ENCODE measurements at places on chromosomes 1 and 21.

DNA sequence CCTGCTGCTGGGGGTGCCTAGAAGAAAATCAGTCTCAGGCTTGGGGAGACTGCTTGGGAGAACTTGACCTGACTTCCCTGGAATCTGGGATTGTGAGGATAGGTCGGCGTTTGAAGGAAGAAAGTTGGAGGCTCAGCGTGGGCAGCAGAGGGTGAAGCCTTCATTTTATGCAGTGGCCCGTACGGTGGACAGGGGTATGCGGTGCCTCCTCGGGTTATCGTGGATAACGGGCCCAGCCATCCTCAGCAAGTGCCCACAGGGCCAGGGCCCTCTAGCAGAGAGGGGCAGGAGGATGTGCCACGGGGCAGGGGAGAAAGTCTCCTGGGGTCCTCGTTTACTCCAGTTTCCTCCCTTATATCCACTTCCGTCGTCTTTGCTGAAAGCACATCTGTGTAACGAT is 34.0 kb downstream of the CHAF1B start:
- DNase-seq = no peak

DNA sequence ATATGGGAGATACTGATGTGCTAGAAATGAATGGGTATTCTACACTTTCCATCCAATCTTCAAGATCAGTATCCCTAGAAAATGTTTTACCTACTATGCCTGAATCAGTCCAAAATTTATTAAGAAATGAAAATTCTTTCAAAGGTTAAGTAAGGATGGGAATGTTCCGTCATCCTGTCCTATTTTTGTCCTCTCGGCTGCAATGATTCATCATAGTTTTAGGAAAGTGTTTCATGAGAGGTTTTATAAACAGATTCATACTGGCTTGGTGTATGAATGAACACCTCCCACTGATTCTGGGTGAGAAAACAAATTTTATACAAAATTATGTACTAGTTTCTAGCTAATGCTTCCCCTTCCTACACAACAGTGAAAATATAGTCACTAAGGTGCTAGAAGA is 504.6 kb upstream of the NR5A2 start:
- DNase-seq = no peak

- no peak for DNase-seq
Observed at GRCh38 chr1:211741788-211742187, 66.4 kb upstream of the NEK2 start.

GRCh38 chr1:2610036-2610959 is 22.5 kb downstream of the MMEL1 start:
- no peak for DNase-seq

DNA sequence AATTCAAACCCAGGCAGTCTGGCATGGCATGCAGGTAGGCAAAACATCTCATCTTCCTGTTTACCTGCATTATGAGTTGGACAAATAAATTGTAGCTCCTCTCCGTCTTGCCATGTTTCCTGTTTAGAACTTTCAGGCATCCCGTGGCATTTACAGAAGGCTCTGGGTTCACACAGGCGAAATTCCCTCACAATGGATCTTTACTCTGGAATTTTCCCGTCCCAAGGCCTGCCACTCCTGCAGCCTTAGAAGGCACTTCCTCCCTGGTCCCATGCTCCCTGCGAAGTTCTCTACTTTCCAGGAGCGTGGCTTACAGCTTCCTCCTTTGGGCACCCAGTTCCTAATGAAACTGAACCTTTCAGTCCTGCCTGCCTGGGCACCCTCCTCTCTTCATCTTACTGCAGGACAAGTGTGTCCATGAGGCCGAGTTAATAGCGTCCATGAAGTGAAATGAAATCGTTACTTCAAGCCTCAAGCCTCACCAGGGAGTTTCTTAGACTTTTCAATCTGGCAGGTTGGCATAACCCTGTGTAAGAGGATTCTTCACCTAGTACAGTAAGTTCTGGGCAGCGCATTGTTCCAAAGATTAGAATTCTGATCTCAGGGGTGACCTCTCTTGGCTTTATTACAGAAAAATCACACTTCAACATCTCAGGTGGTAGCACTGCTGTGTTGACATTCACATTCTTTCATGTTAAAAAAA is 36.8 kb upstream of the AHCYL1 start:
- DNase-seq = no peak

- no peak for DNase-seq
Observed at GRCh38 chr1:197268012-197268411, at the start of gene CRB1. TSS of gene CRB1 (plus strand) at chr1:197268252. CDS start at chr1:197268413, 161 bp downstream.

GRCh38 chr1:209661071-209661470 is 8.8 kb upstream of the LAMB3 start:
- DNase-seq = no peak

DNA sequence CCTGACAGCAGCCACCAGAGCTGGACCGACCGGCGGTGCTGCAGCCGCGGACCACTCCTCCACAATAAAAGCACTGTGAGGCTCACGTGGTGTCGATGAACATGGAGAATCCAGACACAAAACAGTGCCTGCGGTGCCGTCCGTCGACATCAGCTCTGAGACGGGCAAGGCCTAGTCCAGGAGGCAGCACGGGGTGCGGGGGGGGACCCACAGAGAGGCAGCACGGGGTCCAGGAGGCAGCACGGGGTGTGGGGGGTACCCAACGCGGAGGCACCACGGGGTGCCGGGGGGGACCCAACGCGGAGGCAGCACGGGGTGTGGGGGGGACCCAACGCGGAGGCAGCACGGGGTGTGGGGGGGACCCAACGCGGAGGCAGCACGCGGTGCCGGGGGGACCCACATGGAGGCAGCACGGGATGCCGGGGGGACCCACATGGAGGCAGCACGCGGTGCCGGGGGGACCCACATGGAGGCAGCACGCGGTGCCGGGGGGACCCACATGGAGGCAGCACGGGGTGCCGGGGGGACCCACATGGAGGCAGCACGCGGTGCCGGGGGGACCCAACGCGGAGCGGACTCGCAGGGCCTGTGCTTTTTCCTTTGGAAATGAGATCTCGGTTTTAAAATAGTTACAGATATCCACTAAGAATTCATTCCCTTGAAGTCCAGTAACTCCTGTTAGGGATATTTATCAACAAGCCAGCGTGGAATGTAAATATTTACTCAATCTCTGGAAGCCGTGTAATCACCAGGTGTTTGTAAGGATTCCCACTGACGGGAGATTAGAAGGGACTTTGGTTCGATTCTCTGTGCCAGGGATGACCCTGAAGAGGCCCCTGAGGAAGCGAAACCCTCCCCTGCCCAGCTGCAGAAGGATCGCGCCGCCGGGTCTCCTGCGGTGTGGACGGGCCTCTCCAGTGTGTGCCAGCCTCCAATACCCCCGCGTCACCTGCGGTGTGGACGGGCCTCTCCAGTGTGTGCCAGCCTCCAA is 52.1 kb downstream of the COL6A1 start:
- no peak for DNase-seq

GRCh38 chr1:181804989-181805388 is 256.5 kb downstream of the ZNF648 start:
- no peak for DNase-seq

DNA sequence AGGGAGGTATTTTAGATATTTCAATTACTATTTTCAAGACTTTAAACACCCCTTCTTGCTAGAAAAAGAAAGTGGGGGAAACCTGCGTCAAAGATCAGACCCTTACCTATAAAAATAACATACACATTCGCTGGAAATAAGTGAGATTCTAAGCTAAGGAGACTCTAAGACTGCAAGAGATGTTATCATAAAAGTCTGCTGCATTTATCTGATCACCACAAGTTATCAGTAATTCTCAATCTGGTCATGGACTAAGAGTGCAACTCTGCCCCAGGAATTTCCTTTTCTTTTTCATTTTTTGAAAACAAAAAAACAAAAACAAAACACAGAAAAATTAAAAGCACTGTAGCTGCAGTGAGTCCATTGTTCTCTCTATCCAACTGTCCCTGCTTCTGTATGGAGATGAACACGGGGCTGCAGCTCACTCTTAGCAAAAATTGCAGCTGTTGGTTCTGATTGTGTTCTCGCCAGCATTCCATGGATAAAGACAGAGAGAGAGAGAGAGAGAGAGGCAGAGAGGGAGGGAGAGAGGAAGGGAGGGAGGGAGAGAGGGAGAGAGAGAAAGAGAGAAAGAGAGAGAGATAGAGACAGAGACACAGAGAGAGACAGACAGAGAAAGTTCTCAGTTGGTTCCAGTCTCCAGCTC is 14.1 kb downstream of the XKR8 start:
- no peak for DNase-seq

DNA sequence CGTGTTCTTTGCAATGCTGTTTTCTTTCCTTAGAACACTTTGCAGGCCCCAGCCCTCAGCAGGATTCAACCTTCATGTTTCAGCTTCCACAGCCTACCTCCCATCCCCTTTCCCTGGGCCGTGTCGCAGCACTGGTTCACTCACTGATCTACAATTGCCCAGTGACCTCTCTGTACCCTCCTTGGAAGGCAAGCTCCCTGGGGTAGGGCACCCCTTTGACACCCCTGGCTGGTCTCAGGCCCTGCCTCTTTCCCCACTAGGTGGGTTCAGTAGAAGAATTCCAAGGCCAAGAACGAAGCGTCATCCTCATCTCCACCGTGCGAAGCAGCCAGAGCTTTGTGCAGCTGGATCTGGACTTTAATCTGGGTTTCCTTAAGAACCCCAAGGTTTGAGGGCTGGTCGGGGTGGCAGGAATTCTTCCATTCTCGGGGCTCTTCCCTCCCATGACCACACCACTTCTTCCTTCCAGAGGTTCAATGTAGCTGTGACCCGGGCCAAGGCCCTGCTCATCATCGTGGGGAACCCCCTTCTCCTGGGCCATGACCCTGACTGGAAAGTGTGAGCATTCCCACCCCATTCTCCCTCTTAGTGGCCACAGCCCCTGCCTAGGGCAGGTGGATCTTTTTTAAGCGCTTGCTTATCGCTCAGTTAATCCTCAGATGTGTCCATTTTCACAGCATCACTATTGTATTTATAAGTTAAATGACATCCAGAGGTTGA is 7.3 kb downstream of the RHOC start:
- no peak for DNase-seq

DNA sequence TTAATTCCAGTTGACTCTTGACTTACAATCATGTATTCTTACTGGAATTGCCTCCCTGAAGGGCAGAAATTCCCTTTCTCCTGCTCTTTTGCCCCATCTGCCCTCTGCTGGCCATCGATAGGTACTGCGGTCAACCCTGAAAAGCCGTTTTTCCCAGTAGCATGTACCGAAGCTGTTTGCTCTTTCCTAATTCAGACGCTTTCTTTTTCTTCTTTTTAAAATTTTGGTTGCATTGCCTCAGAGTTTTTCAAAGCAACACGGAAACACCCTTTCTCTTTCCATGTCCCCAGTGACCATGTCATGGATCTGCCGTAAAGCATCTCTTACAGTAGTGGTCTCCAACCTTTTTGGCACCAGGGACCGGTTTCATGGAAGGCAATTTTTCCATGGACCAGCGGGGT is 164.2 kb upstream of the C1orf21 start:
- peak; percentile 56 for DNase-seq

DNA sequence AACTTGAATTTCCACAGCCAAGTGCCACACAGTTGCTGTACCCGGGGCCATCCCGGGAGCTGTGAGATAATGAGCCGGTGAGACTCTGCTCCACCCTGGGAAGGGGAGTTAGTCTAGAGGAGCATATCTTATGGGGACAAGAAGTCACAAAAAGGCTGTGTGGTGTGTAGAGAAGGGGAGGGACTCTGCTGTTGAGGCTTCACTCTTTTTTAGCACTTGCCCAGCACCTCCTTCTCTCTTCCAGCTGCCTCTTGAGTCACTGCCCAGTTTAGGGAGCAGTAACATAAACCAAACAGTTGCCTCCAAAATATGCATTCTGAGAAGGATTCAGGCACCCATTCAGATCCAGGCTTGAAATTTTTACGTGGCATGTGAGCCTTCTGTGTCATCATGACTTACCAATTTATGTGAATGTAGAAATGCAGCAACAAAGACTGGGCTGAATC is 744 bp upstream of the WDR26 start:
- peak; percentile 41 for DNase-seq

DNA sequence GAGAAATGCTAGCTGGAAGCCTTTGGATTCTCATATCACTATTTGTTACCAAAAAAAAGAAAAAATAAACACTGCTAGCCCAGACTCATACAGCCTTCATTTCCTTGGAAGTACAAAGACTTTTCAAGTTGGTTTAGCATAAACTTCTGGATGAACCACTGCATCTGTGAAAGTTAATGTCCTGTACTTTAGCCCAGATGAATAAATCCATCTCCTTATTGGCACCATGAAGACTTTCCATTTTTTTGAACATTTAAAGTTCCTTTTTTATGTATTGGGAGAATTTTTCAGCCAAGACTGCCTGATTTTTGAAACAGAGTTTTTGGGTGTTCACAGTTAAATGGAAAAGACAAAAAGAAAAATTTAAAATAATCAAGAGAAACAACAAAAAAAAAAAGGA is 184.0 kb upstream of the C1orf87 start:
- DNase-seq = no peak

DNA sequence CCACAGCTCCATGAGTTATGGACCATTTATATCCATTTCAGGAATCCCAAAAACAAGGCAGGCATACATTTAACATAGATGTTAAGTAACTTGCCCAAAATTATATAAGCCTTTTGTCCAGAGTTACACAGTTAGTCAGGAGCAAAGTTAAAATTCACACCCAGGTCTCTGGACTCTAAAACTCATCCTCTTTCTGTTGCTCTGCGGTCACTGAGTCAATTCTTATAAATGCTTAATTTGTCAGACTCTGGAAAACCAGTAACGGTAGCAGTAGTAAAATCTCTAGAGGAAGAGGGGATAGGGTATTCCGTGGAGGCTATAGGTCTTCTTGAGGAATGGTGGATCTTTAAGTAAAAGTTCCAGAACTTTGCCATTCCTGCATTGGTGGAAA is 223.6 kb upstream of the JUN start:
- DNase-seq = no peak

GRCh38 chr1:24793447-24794129 is 48.3 kb downstream of the CLIC4 start:
- no peak for DNase-seq

GRCh38 chr1:14486401-14487201 is 111.9 kb upstream of the KAZN start:
- no peak for DNase-seq

- DNase-seq = no peak
Observed at GRCh38 chr21:45396620-45396995, 8.4 kb upstream of the COL18A1 start.

DNA sequence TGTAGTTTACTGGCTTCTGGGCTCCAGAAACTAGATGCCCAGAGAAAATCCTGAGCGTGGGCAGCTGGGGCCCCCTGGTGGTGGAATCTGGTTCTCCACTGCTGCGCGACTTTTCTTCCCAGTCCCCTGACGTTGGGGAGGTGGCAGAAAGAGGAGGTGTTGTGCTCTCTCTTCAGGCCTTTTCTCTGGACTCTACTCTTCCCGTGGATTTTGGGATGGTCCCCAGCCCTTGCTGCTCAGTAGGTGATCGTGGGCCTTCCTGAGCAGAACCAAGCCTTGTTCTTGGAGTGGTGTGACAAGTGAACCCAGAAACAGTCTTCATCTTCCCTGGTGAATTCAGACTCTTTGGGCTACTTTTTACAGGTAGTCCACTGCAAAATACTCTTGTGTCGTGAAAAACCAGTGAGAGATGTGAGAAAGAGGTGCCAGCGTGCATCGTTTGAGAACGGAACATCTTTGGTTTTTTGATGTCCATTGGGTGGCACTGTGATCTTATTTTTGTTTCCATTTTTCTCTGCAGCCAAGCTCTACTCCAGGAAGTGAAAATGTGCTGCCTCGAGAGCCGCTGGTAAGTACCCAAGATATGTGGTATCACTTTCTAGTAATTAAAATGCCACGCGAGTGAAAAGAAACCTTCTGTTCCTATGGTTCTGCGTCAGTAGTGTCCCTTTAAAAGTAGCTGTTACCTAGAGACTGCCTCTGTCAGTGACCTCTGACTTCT is 20.2 kb downstream of the PEX14 start:
- peak; percentile 82 for DNase-seq

Data from activated CD4-positive, alpha-beta T cell treated with anti-CD3 and anti-CD28 coated beads, Interleukin-2, Interleukin-4, amounts not matched to agents 100 ng/mL and 50 ng/mL, durations not matched to agents 16 hours and 8 hours (primary cell).